ENCODE measurements at places on chromosomes 6 and 20.
A peak's percentile ranks its signal among the peaks of the same experiment; 100 is the strongest.

DNA sequence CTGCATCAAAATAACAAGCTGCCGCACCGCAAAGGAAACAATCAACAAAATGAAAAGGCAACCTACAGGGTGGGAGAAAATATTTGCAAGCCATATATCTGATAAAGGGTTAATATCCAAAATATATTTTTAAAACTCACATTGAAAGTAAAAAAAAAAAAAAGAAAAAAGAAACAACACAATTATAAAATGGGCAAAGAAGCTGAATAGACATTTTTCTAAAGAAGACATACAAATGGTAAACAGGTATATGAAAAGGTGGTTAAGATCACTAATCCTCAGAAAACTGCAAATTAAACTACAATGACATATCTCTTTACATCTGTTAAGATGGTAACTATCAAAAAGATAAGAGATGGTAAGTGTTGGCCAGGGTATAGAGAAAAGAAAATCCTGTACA lies 105.4 kb upstream of the LY86 start:
- DNase-seq, result no peak

GRCh38 chr20:36632487-36633284 lies 13.3 kb downstream of the SLA2 start:
- no peak for DNase-seq

DNA sequence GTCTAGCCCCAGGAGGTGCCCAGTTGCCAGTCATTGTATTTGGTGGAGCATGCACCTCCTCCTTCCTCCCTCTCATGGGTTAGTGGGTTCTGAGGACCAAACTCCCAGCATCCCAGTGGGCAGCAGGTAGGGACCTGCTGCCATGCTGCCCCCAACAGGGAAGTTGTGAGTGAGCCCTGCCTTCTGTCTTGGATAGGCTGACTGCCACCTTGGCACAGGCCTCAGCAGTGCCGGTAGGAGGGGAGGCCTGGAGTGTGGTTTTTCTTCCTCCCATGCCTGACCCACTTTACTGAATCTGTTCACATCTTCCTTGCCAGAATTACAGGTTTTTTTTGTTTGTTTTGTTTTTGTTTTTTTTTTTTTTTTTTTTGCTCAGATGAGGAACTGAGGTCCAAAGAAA lies 24.5 kb downstream of the PLCG1 start:
- no peak for DNase-seq

- no peak for DNase-seq
These were observed 48.5 kb upstream of the SSTR4 start for GRCh38 chr20:22986601-22987000.

- DNase-seq, result no peak
These were observed 53.0 kb downstream of the NUDT3 start for GRCh38 chr6:34339432-34339831.

- no peak for DNase-seq
These were observed 44.8 kb downstream of the POPDC3 start for GRCh38 chr6:105135056-105135455.

DNA sequence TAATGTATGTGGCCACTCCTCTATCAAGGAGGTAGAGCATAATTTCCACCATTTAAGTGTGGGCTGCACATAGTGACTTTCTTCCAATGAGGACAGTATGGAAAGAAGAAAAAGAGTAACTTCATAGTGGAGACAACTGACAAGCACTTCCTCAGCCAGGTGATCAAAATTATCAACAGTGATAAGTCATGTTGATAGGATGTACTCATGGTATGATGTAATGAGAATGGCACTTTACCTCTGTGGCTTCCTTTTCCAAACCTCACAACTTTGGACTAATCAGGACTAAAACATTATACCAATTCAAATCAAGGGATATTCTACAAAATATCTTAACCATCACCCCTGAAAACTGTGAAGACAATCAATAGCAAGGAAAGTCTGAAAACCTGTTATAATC lies 302.3 kb upstream of the CITED2 start:
- DNase-seq, result no peak

- no peak for DNase-seq
These were observed 295.1 kb downstream of the ALDH8A1 start for GRCh38 chr6:134654751-134655150.

DNA sequence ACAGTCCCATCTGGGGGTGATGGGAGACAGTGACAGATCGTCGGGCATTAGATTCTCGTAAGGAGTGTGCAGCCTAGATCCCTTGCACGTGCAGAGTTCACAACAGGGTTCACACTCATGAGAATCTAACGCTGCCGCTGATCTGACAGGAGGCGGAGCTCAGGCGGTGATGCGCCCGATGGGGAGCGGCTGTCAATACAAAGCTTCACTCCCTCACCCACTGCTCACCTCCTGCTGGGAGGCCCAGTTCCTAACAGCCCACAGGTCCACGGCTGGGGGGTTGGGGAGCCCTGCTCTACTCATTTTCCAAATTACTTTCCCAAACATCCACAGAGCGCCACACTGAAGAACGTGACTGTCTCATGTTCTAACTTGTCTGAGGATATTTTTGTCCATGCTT lies 25.3 kb downstream of the CTCFL start:
- DNase-seq, result no peak

DNA sequence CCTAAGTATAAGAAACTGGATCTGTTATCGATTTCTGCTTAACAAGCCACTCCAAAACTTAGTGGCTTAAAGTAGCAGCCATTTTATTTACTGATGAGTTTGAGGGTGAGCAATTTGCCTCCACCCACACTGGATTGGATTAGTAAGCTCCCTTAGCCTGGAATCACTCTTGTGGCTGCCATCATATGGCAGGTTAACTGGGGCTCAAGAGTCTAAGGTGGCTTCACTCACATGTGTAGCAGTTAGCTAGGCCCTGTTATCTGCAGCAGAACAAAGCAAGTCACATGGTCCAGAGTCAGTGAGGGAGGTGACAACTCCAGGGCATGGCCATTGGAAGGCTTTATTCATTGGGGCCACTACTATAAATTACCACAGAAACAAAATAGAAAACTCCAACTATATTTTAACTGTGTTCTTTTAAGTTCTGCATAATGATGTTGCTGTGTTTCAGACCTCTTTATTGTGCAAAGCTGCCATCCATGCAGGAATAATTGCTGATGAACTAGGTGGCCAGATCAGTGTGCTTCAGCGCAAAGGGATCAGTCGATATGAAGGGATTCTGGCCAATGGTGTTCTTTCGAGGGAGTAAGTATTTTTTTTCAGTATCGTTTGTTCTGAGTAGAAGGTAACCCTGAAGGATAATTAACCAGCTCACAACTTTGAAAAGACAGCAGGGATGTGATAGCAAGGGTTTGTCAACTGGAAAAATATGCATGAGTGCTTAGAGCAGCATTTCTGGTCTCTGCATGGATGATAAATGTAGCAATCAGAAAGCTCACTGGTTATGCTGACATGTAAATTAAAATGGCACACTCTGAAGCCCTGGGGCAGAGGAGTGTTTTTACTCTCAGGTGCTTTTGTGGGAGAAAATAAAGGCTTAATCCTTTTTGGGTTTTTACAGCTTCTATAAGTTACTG lies 49.6 kb downstream of the DCBLD1 start:
- DNase-seq, result no peak

DNA sequence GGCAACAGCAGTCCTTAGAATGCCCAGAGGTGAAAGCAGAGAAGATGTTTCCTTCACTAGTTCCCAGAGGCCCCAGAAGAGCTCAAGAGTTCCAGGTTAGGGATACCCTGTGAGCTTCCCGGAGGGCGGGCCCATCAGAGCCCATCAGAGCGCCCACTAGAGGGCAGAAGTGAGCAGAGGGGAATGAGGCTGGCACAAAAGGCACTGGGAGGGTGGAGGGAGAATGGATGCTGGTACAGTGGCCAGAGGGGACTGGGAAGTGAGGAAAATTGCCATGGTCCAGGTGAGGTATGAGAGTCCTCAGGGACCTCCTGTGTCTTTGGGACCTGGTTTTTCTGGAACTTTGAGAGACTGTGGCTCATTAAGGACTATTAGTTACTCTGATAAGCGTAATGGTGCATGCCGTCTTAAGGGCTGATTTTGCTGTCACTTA lies 57.3 kb downstream of the LINC00237 start:
- peak; percentile 33 for DNase-seq

DNA sequence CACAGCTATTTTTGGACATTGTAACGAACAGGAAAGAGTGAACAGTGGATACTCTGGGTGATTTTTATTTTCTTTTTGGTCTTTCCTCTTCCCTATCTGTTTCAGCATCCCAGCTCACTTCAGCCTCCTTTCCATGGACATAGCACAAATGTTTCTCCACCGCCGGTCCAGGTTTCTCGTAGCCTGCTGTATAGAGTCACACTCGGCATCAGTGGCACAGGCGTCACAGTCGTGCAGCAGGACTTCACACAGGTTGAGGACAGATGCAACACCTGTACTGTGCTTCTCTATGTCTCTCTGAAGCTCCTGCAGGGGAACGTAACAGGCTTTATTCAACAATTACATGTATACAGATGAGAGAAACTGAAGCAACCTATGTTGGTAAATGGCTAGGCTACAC lies 348.3 kb downstream of the ESR1 start:
- DNase-seq, result no peak

- no peak for DNase-seq
These were observed 105.1 kb downstream of the MKKS start for GRCh38 chr20:10328897-10329255.

DNA sequence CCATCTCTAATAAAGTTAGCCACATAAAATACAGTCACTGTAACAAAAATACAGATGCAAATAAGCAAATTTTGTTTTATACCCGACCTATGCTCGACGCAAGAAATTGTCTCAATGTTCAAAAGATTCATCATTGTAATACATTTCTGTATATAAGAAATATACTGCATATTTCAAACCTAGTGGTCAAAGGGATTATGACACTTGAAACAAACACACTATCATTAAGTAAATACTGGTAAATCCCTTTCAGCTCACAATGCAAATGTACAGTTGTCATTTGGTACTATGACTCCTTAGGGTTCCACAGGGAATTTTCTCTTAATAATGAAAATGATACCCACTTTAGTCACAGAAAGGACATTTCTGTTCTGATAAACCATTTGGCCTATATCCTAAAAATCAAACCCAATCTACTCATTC lies 2.2 kb downstream of the HIVEP2 start:
- no peak for DNase-seq

DNA sequence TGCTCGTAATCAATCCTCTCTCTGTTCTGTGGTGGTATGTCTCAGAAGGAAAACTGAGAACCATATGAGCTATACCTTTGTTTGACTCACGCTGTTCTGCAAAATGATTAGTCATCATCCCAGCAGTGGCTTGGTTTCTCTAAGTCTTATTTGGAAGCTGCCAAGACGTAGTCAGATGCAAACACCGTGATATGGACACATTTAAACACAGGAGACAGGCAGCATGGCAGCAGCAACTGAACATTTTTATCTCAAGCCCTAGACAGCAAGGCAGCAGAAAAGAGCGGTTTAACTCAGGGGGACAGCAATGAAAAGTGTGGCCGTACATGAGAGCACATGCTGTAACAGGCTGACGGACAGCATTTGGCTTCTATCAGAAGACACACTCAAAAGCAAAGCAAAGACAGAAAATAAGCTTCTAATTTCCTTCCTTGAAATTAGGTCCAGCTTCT lies 1295.1 kb downstream of the EPHA7 start:
- DNase-seq, result no peak

- DNase-seq, result no peak
These were observed 105.6 kb upstream of the PLCB4 start for GRCh38 chr20:8963330-8963729.

- DNase-seq, result no peak
These were observed 16.2 kb downstream of the FKBP1A start for GRCh38 chr20:1376408-1377270.

- peak; percentile 15 for DNase-seq
These were observed 46.1 kb upstream of the PBOV1 start for GRCh38 chr6:138264372-138264880.

DNA sequence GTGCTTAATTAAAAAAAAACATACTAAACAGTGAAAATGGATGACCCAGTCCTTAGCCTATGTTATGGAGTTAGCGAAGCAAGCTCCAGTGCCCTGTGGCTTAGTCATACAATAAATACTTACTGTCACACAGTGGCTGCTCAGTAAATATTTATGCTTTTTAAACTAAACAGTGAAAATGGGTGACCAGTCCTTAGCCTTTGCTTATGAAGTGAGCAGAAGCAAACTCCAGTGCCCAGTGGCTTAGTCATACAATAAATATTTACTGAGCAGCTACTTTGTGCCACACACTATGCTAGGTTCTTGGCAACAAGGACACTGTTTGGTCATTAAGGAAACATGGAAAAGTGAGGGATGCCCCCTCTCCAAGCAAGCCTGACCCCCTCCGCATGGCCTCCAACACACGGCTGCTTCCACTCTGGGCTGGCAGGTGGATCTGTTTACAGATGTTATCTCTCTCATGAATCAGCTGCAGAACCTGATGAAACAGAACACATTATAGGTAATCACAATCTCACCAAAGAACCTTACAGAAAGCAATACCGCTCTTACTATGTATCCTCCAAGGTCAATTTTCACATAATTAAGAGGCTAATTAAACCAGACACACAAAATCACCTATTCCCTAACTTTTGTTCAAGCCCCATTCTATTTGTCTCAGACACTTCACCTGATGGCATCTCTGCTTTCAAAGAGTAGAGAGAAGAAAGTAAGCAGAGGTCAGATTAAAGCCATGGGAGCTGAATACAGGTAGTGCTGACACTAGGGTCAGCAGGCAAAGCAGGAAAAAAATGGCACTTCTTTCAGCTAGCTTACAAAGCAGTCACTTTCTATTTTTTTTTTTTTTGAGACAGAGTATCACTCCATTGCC lies 27.3 kb downstream of the CDK5RAP1 start:
- peak; percentile 89 for DNase-seq

DNA sequence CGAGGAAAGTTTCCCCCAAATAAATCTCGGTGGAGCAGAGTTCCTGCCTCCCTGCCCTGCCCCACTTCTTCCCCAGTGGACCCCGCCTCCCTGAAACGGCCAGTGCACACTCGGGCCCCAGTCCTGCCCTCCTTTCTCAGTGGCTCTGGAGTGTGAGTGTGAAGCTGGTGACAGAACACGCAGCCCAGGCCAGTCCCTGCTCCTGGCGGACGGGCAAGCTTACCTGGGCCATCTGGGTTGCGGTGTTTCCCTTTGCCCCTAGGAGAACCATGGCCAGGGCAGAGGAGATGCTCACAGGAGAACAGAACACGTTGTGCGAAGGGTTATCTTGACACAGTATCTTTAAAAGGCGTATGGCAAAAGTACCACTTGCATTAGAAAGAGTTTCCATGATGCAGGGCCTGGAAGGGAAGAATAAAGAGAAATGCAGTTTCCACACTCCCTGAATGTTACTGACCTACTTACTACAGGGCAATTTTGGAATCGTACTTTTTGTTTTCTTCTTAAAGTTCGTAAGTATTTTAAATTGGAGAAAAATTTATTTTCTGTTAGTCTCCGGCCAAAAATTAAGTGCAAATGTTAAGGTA lies 2.8 kb downstream of the SERPINB9 start:
- no peak for DNase-seq

GRCh38 chr6:14917109-14917910 lies 328.6 kb upstream of the JARID2 start:
- DNase-seq, result no peak

- no peak for DNase-seq
These were observed 192.2 kb downstream of the GMPR start for GRCh38 chr6:16430391-16431089.

DNA sequence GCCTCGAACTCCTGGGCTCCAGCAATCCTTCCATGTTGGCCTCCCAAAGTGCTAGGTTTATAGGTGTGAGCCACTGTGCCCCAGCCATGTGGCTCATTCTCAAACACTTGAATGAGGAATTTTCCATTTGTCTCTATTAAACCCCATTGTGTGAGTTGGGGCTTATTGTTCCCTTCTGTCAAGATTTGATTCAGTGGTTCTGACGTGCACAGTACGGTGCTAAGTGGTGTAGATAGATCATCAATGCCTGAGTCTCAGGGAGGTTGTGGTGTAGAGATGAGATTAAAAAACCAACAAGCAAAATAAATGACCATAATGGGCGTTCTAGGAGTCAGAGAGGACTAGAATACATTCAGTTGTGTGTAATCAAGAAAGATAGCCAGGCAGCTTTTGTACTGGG lies 335.6 kb downstream of the PRL start:
- no peak for DNase-seq
